ENCODE measurements at places on chromosomes 1 and 21. TPM values are rescaled to one million over a fixed set of nuclear protein-coding genes. Genes with fewer than 3 reads are reported as not detected.
A peak's percentile ranks its signal among the peaks of the same experiment; 100 is the strongest.

Gene ANKRD65
- 11.1 TPM for total RNA-seq

Gene S100A7A
- not detected for total RNA-seq

Gene OR2L13
- total RNA-seq, result not detected

Gene FALEC
- total RNA-seq, result 0.80 TPM

Gene TNFRSF4
- total RNA-seq, result 0.31 TPM

Gene OR2T11
- total RNA-seq, result not detected

Gene LRRC38
- 2.6 TPM for total RNA-seq

Gene FAM131C
- total RNA-seq, result 1.4 TPM

Gene VTCN1
- 49.4 TPM for total RNA-seq

- H3K36me3 ChIP-seq, result peaks cover 12% of the 10 kb centered on the region
- peaks cover 14% of the 10 kb centered on the region for H3K4me1 ChIP-seq
- no peaks in the 10 kb centered on the region for H3K27me3 ChIP-seq
- no peak overlapping the region for H3K27ac ChIP-seq
Measured at GRCh38 chr21:31727181-31727580, 4.7 kb downstream of the SCAF4 start.

- H3K4me3 ChIP-seq, result no peak overlapping the region
- no peaks in the 10 kb centered on the region for H3K27me3 ChIP-seq
- H3K4me1 ChIP-seq, result no peaks in the 10 kb centered on the region
- no peaks in the 10 kb centered on the region for H3K36me3 ChIP-seq
- no peak for DNase-seq
Measured at GRCh38 chr1:97372531-97372930, 548.3 kb downstream of the DPYD start.

- no peak overlapping the region for H3K27ac ChIP-seq
- no peak overlapping the region for H3K4me3 ChIP-seq
- H3K36me3 ChIP-seq, result peaks cover 6% of the 10 kb centered on the region
- H3K27me3 ChIP-seq, result no peaks in the 10 kb centered on the region
Measured at GRCh38 chr1:43957407-43958040, 10.8 kb downstream of the IPO13 start.

DNA sequence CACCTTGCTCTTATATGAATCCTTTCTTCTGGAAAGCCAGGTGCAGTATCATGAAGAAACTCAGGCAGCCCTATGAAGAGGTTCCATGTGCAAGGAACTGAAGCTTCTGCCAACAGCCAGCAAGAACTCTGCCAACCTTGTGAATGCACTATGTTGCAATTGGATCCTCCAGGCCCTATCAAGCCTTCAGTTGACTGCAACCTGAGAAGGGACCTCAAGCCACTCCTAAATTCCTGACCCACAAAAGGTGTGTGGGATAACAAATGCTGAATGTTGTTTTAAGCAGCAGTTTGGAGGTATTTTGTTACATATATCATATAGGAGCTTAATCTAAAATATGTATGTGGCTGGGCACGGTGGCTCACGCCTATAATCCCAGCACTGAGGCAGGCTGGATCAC, 84.0 kb downstream of the RERE start:
- DNase-seq, result no peak
- peaks cover 38% of the 10 kb centered on the region for H3K36me3 ChIP-seq
- no peaks in the 10 kb centered on the region for H3K27me3 ChIP-seq
- H3K4me3 ChIP-seq, result peak overlapping the region; percentile 28

DNA sequence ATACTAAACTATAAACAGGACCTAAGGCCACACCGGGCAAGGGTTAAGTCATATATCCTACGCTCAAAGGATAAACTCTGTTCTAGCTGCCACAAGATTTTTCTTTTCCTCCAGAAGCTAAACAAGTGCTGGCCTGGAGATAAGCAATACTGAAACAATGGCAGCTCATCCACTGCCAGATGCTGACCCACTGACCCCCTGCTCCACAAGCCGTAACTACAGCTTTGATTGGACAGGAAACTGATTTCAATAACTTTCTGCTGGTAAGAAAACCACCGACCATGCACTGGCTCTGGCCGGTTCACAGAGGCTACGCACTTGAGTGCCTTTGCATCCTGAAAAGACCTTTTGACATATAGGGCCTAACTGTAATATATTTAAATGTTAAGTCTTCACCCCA, 51.3 kb upstream of the PLA2G2C start:
- H3K4me3 ChIP-seq, result no peak overlapping the region
- no peaks in the 10 kb centered on the region for H3K36me3 ChIP-seq
- no peak for DNase-seq
- H3K4me1 ChIP-seq, result peaks cover 21% of the 10 kb centered on the region
- H3K27me3 ChIP-seq, result peaks cover 25% of the 10 kb centered on the region
- no peak overlapping the region for H3K27ac ChIP-seq

GRCh38 chr1:27346991-27347624, 5.3 kb downstream of the SYTL1 start:
- H3K27ac ChIP-seq, result peak overlapping the region; percentile 86
- DNase-seq, result no peak
- H3K36me3 ChIP-seq, result peaks cover 4% of the 10 kb centered on the region
- peaks cover 4% of the 10 kb centered on the region for H3K27me3 ChIP-seq
- peak overlapping the region; percentile 70 for H3K4me3 ChIP-seq

GRCh38 chr1:109351457-109351856, 44.6 kb upstream of the MYBPHL start:
- no peaks in the 10 kb centered on the region for H3K27me3 ChIP-seq
- no peaks in the 10 kb centered on the region for H3K4me1 ChIP-seq
- H3K4me3 ChIP-seq, result no peak overlapping the region
- DNase-seq, result no peak
- H3K27ac ChIP-seq, result no peak overlapping the region

DNA sequence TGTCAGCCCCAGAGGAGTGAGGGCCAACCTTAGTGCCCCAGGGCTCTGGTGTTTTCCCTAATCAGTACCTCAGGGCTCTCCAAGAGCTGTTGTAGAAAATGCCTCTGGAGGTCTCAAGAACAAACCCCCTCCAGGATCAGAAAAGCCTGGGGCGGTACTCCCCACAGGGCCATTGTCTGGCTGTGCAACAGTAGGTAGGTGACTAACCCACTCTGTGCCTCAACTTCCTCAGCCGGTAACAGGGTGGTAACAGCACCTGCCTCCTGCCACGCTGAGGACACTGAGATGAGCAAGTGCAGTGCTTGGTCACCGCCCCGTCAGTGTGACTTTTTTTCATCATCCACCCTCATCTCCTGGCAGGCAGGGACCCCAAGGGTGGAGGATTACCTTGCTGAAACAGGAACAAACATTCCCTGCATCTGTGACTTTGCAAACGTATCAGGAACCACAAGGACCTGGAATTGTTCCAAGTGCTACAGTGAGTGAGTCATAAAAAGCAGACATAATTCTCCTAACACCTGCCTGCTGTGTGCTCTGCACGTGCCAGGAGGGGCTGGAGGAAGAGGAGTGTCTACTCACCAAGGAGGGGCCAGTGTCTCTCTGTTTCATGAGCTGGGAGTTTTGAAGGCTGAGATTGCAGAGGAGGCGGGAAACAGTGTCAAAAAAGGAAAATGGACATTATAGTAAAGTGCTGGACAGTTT, 440.8 kb downstream of the NPHP4 start:
- peaks cover 12% of the 10 kb centered on the region for H3K27me3 ChIP-seq
- DNase-seq, result peak; percentile 36
- H3K4me3 ChIP-seq, result no peak overlapping the region

DNA sequence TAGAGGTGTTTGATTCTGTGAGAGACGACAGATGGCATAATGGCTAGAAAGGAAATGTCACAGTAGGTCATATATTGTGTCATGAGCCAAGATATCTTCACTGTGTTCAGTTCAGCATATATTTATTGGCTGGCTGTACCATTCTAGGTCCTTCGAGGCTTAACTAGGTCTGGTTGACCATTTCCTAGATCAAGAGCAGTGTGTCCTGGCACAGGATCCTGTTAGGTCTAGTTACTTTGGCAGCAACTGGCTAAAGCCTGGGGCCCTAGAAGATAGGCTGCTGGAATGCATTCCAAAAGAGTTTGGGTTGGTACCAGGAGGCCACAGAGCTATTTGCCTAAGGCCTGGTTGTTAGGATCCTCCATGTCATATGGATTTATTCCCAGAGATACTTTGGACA, 20.9 kb downstream of the ZBTB40 start:
- H3K36me3 ChIP-seq, result no peaks in the 10 kb centered on the region
- no peaks in the 10 kb centered on the region for H3K27me3 ChIP-seq
- DNase-seq, result no peak
- no peak overlapping the region for H3K4me3 ChIP-seq
- no peak overlapping the region for H3K27ac ChIP-seq
- peaks cover 12% of the 10 kb centered on the region for H3K4me1 ChIP-seq

DNA sequence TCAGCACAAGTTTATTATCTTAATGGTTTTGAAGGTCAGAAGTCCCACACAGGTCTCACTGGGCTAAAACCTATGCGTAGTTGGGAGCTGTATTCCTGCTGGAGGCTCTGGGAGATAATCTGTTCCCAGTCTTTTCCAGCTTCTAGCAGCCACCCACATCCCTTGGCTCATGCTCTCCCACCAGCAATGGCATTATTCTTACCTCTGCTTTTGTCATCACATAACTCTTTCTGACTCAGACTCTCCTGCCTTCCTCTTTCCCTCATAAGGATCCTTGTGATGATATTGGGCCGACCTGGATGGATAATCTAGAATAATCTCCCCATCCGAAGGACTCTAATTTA, 122.2 kb upstream of the PRDX6 start:
- DNase-seq, result no peak
- no peak overlapping the region for H3K4me3 ChIP-seq
- no peaks in the 10 kb centered on the region for H3K36me3 ChIP-seq
- no peak overlapping the region for H3K27ac ChIP-seq
- no peaks in the 10 kb centered on the region for H3K4me1 ChIP-seq
- H3K27me3 ChIP-seq, result no peaks in the 10 kb centered on the region

GRCh38 chr1:230218667-230219066, 151.6 kb downstream of the GALNT2 start:
- no peaks in the 10 kb centered on the region for H3K27me3 ChIP-seq
- no peak overlapping the region for H3K27ac ChIP-seq
- no peak for DNase-seq
- no peak overlapping the region for H3K4me3 ChIP-seq

GRCh38 chr1:24096009-24096738, 15.8 kb downstream of the MYOM3 start:
- DNase-seq, result no peak
- H3K4me3 ChIP-seq, result no peak overlapping the region
- no peaks in the 10 kb centered on the region for H3K36me3 ChIP-seq
- peaks cover 12% of the 10 kb centered on the region for H3K4me1 ChIP-seq

- no peaks in the 10 kb centered on the region for H3K4me1 ChIP-seq
- no peak for DNase-seq
- no peaks in the 10 kb centered on the region for H3K36me3 ChIP-seq
- H3K27ac ChIP-seq, result no peak overlapping the region
Measured at GRCh38 chr21:27339902-27340301, 373.0 kb upstream of the ADAMTS5 start.

GRCh38 chr1:162732566-162733335, 57.8 kb upstream of the HSD17B7 start:
- DNase-seq, result no peak
- H3K27ac ChIP-seq, result no peak overlapping the region
- H3K4me3 ChIP-seq, result no peak overlapping the region
- no peaks in the 10 kb centered on the region for H3K27me3 ChIP-seq
- peaks cover 8% of the 10 kb centered on the region for H3K36me3 ChIP-seq

GRCh38 chr1:5522531-5523145, 469.6 kb downstream of the NPHP4 start:
- H3K4me3 ChIP-seq, result no peak overlapping the region
- no peak overlapping the region for H3K27ac ChIP-seq
- H3K4me1 ChIP-seq, result no peaks in the 10 kb centered on the region
- H3K36me3 ChIP-seq, result no peaks in the 10 kb centered on the region
- peaks cover 12% of the 10 kb centered on the region for H3K27me3 ChIP-seq
- peak; percentile 40 for DNase-seq

DNA sequence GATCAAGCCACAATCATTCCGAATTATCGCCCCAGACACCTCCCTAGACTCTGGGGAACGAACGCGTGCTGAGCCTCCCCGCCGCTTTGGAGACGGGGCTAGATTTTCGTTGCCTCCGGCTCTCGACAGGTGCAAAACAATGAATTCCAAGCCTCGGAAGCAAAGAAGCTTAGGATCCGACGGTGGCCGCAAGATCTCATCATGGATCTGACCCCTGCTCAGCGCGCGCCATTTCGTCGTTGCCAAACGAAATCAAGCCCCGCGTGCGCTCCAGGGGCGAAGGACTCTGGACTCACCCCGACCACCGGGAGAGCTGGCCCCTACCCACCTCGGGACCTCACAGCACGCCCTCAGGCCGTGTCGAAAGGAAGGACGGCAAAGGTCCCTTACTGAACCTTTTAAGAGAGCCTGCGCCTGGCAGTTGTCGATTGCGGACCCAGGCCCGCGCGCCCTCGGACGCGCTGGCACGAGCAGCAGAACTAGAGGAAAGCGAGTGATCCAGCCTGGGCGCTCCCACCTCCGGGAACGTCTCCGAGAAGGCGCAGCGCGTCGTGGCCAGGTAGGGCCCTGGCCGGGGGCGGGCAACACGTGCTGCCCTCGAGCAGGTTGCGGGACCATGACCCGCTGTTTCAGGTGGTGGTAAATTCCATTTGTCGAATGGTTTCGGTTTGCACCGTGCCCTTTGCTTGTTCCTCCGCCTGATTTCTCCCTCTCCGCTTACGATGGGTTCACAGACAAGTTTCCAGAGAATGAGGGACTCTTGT, 1.6 kb upstream of the RUNX3 start:
- H3K27me3 ChIP-seq, result peaks cover 75% of the 10 kb centered on the region
- peaks cover 18% of the 10 kb centered on the region for H3K4me1 ChIP-seq
- DNase-seq, result no peak
- H3K27ac ChIP-seq, result peak overlapping the region; percentile 43
- H3K36me3 ChIP-seq, result no peaks in the 10 kb centered on the region
- peak overlapping the region; percentile 39 for H3K4me3 ChIP-seq

DNA sequence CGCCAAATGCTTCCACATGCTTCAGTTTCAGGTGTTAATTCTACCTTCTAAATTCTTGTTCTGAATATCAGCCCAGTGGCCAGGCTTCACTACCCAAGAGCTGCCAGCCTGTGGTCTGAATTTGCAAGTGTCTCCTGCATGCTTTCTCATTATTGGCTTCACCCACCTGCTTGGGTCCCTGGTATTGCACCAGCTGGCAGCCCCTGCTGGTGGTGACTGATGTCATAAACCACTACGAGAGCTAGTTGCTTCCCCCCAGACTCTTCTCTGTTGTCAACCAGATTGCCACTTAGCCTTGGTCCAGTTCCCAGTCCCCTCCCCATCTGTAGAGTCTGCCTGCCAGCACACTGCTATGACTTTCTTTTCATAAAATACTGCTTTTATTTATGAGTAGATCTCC, 197.7 kb upstream of the DUSP10 start:
- no peaks in the 10 kb centered on the region for H3K27me3 ChIP-seq
- H3K36me3 ChIP-seq, result no peaks in the 10 kb centered on the region
- no peak for DNase-seq
- H3K27ac ChIP-seq, result no peak overlapping the region
- H3K4me3 ChIP-seq, result no peak overlapping the region
- H3K4me1 ChIP-seq, result no peaks in the 10 kb centered on the region

- DNase-seq, result no peak
- no peaks in the 10 kb centered on the region for H3K27me3 ChIP-seq
- no peak overlapping the region for H3K27ac ChIP-seq
- H3K36me3 ChIP-seq, result peaks cover 33% of the 10 kb centered on the region
- no peaks in the 10 kb centered on the region for H3K4me1 ChIP-seq
- H3K4me3 ChIP-seq, result no peak overlapping the region
Measured at GRCh38 chr21:36040389-36040788, 19.9 kb downstream of the SETD4 start.

- DNase-seq, result no peak
- no peaks in the 10 kb centered on the region for H3K36me3 ChIP-seq
- peaks cover 4% of the 10 kb centered on the region for H3K4me1 ChIP-seq
- no peaks in the 10 kb centered on the region for H3K27me3 ChIP-seq
- H3K27ac ChIP-seq, result no peak overlapping the region
- H3K4me3 ChIP-seq, result no peak overlapping the region
Measured at GRCh38 chr1:66296370-66296769, 237.6 kb upstream of the SGIP1 start.

Measured in type B pancreatic cell (in vitro differentiated cells).